ENCODE measurements at places on chromosomes 12 and 14. TPM values are rescaled to one million over a fixed set of nuclear protein-coding genes. Genes with fewer than 3 reads are reported as not detected.
A peak's percentile ranks its signal among the peaks of the same experiment; 100 is the strongest.

- no peaks in the 10 kb centered on the region for H3K36me3 ChIP-seq
- DNase-seq, result no peak
- H3K4me3 ChIP-seq, result no peak overlapping the region
- no peaks in the 10 kb centered on the region for H3K4me1 ChIP-seq
- no peaks in the 10 kb centered on the region for H3K27me3 ChIP-seq
Measured at GRCh38 chr14:49160983-49161382, 425.2 kb downstream of the RPS29 start.

- H3K36me3 ChIP-seq, result peaks cover 4% of the 10 kb centered on the region
- no peak overlapping the region for H3K4me3 ChIP-seq
- peak overlapping the region; percentile 65 for H3K27ac ChIP-seq
Measured at GRCh38 chr12:12182703-12183365, 84.0 kb downstream of the LRP6 start.

DNA sequence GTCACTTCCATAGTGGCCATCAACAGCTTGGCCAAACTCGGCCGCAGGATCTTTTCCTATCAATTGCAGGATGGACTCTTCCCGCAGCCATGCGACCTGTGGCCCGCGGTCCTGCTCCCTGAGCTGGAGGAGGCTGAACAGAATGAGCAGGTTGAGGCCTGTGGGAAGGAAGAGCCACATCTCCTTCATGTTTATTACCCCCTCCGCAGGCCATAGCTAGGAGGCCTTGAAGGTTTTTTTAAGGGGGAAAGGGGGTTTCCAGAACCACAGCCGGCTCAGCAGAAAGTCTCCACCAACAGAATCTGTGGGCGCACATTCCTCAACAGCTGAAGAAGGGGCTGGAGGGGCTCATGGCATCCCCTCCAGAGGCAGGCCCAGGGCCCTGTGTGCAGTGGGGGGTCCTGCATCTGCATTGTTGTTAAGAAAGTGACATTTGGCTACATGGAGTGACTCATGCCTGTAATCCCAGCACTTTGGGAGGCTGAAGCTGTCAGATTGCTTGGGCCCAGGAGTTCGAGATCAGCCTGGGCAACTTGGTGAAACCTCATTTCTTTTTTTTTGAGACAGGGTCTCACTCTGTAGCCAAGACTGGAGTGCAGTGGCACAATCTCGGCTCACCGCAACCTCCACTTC is 25.2 kb upstream of the PPP1R13B start:
- H3K36me3 ChIP-seq, result no peaks in the 10 kb centered on the region
- no peaks in the 10 kb centered on the region for H3K27me3 ChIP-seq
- peaks cover 5% of the 10 kb centered on the region for H3K4me1 ChIP-seq
- H3K4me3 ChIP-seq, result peak overlapping the region; percentile 17
- H3K27ac ChIP-seq, result no peak overlapping the region

Gene RNFT2
- total RNA-seq, result 8.9 TPM

DNA sequence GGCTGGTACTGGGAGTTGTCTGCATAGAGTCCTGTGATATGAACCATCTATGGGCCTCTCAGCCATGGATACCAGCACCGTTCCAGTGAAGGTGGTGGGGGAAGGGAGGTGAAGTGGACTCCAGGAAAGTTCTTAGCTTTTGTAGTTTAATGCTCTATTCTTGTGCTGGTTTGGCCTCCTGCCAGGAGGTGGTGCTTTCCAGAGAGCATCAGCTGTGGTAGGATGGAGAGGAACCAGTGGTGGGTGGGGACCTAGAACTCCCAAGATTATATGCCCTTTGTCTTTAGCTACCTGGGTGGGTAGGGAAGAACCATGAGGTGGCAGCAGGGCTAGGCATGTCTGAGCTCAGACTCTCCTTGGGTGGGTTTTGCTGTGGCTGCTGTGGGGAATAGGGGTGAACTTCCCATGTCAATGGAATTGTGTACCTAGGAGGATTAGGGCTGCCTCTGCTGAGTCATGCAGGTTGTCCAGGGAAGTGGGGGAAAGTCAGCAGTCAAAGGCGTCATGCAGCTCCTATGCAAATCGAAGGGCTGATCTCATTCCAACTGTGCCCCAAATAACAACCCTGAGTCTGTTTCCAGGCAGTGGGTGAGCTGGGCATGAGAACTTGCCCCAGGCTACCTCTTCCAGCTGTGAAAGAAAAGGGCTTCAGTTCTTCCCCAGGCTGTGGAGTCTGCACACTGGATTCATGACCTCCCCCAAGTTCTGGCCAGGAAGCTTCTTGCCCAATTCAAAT is 14.2 kb downstream of the GZMH start:
- no peaks in the 10 kb centered on the region for H3K36me3 ChIP-seq
- H3K4me3 ChIP-seq, result no peak overlapping the region
- H3K4me1 ChIP-seq, result no peaks in the 10 kb centered on the region

DNA sequence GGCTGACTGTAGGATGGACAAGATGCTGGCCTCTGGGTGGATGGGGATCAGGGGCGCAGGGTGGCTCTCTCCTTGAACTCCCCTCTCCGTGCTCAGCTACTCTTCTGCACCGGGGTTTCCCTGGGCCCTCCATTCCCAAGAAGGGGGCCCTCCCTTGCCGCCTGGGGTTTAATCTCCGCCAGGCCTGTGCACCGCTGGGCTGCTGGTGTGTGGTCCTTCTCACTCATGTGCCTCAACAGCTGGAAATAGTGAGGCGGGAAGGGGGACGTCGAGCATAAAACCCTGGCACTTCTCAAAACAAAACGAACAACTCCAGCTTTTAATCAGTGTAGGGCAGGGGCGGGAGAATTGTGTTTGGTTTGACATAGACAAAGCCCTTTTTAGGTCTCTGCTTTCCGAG is 19.0 kb upstream of the SMOC1 start:
- H3K27ac ChIP-seq, result no peak overlapping the region
- H3K36me3 ChIP-seq, result no peaks in the 10 kb centered on the region
- no peaks in the 10 kb centered on the region for H3K4me1 ChIP-seq
- peaks cover 3% of the 10 kb centered on the region for H3K27me3 ChIP-seq
- H3K4me3 ChIP-seq, result no peak overlapping the region
